ENCODE measurements at places on chromosomes 16 and 17.

GRCh38 chr17:80618304-80618703 is 73.7 kb downstream of the RPTOR start:
- DNase-seq: no peak

- no peak for DNase-seq
These were observed 47.0 kb upstream of the GSG1L start for GRCh38 chr16:28110479-28110878.

- no peak for DNase-seq
These were observed 38.7 kb upstream of the IL21R start for GRCh38 chr16:27363246-27363632.

GRCh38 chr17:66383333-66383732 is 80.9 kb downstream of the PRKCA start:
- peak; percentile 25 for DNase-seq

DNA sequence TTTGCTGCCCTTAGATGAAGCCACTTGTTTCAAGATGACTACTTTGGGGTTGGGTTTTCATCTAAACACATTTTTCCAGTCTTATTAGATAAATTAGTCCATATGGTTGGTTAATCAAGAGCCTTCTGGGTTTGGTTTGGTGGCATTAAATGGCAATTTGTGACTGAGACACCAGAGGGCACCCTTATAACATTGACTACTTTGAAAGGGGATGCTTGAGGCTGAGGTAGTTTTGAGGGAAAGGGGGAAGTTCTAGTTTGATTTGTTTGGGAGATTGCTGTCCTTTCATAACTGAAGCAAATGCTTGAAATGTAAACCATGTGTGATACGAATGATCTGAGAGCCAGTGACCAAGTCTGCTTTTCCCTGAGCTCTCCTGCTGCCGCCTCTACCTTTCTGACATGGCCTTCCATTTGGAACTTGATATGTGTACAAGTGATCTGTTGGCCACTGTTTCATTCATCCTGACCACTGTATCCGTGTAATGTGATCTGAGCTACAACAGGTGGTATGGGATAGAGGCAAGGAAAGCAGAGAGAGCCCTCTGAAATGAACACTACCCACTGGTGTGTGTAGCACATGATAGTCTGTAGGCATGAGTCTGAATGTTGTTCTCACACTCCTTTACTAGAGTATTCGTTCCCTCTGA is 5.8 kb upstream of the RARA start:
- DNase-seq: peak; percentile 69

- DNase-seq: peak; percentile 18
These were observed 164.0 kb downstream of the RGS9 start for GRCh38 chr17:65301184-65301583.

- peak; percentile 80 for DNase-seq
These were observed 7.8 kb upstream of the IRF8 start for GRCh38 chr16:85891033-85891775.

GRCh38 chr17:57870283-57870635 is 20.4 kb upstream of the MRPS23 start:
- DNase-seq: peak; percentile 59

DNA sequence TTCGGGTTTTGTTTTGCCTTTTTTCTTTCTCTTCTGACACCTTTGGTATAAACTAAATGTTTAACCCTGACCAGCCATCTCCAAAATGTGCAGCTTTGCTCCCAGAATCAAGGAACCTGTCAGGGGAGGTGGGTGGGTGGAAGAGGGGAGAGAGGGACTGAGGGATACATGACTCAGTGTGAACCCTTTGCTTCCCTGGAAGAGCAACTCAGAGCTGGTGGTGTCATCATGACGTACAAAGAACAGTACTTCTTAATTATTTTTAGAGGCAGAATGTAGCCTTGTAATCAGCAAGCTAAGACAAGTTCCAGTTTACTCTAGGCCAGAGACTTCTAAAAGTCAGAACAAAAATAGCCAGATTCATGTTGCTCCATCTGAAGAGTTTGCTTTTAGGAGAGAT is 119.6 kb upstream of the HAS3 start:
- DNase-seq: peak; percentile 72

DNA sequence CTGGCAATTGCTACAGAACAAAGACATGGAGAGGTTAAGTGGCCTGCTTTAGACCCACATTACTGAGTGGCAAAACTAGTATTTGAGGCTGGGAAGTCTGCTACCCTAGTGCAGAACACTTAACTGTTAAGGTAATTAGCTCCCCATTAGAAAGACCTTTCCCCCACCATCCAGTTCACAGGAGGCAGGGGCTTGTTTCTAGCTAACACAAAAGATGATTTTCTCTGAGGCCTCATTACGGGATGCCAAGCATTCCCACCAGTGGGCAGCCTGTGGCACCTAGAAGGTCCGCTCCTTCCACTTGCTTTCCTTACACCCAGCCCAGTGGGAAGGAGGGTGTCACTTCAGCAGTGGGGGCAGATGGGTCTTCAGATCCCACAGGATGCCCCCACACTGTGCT is 99.1 kb downstream of the RBFOX1 start:
- DNase-seq: no peak

- peak; percentile 38 for DNase-seq
These were observed 25.5 kb downstream of the MYO18A start for GRCh38 chr17:29154516-29155226.

DNA sequence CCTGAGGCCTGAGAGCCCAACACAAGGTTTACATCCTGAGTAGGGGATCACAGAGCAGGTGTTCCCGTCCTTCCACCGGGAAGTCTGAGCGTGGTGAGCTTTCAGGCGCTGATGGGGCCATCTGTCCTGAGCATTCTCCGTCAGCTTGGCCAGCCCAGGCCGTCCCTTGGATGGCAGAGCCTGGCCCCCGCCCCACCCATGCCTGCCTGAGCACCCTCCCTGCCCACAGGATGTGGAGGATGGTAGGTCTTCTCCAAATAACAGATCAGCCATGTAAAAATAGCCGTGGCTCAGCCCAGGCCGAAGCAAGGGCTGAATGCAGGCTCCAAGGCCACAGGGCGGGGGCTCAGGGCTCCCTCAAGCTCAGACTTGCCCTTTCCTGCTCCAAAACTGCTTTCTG is 20.2 kb downstream of the SPNS2 start:
- DNase-seq: no peak

DNA sequence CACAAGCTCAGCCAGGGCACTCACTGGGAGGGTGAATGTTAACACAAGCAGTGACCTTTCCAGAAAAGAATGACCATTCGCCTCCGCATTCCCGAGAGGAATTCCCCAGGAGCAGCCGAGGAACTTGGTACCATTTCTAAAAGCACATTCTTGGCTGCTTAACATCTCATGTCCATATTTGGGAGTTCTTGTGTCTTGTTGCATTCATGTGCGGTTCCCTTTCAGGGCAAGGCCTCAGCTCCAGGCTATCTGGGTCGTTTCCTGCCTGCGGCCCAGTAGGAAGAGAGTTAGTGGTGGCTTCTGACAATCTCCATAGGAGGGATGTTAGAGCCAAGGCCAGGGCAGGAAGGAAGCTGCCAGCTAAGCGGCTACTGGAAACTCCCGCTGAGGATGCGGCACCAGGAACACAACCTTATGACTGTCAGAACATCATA is 27.8 kb upstream of the MEAK7 start:
- DNase-seq: peak; percentile 98

DNA sequence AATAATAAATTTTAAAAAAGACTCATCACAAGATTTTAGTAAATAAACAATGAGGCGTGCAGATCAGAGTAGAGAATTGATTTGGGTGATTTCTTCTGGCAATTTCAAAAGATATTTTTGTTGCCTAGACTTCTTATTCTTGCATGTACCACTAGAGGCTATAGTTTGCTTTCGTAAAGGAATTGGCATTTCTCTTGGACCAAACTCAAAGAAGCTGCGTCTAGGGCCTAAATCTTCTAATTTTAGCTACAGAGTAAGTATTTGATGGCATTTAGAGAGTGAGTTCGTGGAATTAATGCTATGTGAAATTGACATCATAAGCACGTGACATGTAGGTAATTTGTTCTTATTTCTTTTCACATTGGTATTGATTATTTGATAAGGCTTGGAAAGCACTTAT is 24.4 kb upstream of the ABCC11 start:
- DNase-seq: no peak

DNA sequence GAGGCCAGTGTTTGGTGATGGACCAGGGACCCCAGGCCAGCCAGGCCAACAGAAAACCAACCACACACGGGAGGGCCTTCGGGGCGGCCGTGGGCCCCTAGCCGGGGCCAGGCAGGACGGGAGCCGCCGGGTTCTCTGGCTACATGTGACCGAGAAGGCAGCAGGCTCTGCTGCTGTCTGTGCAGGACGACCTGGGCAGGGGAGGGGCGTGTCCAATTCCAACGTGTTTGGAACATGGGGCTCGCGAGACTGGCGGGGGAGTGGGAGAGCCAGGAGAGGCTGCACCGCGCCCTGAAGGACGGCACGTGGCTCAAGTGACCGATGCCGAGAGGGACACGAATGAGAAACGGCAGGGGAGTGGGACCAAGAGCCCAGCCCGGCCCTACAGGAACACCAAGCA is 75.4 kb downstream of the LMF1 start:
- no peak for DNase-seq

GRCh38 chr17:76716839-76717215 is 6.1 kb upstream of the MXRA7 start:
- peak; percentile 93 for DNase-seq

DNA sequence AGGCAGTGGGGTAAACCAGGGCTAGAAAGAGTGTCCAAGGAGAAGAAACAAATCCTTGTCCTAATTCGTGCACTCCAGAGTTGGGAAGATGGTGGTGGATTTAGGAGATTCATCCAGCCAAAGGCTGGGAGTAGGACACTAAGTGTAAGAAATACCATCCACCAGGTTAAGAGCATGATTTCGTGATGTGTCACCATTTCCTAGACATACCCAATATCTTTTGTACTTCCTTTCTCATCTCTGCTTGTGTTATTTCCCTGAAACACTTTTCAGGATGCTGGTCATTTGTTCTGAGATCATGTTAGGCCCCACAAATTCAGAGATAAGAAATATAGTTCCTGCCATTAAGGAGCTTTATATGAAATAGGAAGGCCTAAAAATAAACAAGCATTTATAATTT is 106.3 kb upstream of the HLF start:
- peak; percentile 70 for DNase-seq

GRCh38 chr16:13858873-13859580 is 60.9 kb upstream of the ERCC4 start:
- DNase-seq: no peak

GRCh38 chr17:8740486-8740885 is 4.2 kb downstream of the CCDC42 start:
- DNase-seq: no peak

DNA sequence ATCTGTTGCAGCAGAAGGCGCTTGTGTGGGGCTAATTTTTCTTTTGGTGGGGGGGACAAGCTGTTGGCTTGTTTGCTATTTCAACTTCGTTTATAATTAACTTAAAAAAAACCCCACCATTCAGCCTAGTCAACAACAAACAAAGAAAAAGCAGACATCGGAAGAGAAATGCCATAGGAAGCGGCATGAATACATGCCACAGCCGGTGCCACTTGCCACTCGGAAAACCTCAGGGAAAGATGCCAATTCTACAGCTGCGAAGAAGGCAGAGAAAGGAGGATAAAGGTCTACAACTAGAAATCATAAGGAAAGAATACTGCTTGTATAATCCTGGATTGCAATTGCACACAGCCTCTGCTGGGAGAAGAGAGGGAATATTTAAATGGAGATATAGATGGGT is 254.4 kb upstream of the PMFBP1 start:
- no peak for DNase-seq

- peak; percentile 9 for DNase-seq
These were observed 78.4 kb downstream of the ANKFN1 start for GRCh38 chr17:56231693-56232092.

DNA sequence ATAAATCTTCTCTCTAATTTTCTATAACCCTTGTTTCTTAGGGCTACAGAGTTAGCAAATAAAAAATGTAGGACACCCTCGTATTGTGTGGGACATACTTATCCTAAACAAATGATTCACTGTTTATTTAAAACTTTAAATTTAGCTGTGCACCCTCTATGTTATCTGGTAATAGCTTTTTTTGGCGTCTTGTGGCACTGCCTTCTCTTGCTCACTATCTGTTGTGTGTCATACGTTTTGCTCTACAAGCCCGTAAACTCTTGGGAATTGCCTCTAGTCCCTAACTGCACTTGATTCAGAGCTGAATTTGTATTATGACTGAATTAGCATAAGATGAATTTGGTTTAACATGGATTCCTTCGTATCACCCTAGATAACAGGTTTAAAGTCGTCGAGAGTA is 144.3 kb upstream of the MYOCD start:
- DNase-seq: no peak

- DNase-seq: peak; percentile 97
These were observed 39.6 kb upstream of the MEOX1 start for GRCh38 chr17:43701318-43701743.

GRCh38 chr17:51607512-51607911 is 347.2 kb downstream of the UTP18 start:
- no peak for DNase-seq

GRCh38 chr17:15952048-15952532 is 7.2 kb downstream of the ADORA2B start:
- no peak for DNase-seq

DNA sequence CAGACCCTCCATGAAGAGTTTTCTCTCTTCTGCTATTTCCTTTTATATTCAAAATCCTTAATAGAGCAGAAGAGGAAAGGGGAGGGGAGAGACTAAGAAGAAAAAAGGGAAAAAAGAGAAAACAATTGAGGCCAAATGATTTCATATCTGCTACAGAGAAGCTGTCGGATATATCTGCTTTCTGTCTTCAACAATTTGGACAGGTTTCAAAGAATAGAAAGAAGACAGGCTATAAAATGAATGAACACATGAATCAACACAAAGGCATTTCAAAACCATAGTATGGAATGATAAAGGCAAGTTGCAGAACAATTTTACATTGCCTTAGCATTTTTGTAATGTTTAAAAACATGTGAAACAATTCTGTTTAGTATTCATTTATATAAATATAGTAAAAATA is 4.7 kb upstream of the CMTR2 start:
- no peak for DNase-seq

DNA sequence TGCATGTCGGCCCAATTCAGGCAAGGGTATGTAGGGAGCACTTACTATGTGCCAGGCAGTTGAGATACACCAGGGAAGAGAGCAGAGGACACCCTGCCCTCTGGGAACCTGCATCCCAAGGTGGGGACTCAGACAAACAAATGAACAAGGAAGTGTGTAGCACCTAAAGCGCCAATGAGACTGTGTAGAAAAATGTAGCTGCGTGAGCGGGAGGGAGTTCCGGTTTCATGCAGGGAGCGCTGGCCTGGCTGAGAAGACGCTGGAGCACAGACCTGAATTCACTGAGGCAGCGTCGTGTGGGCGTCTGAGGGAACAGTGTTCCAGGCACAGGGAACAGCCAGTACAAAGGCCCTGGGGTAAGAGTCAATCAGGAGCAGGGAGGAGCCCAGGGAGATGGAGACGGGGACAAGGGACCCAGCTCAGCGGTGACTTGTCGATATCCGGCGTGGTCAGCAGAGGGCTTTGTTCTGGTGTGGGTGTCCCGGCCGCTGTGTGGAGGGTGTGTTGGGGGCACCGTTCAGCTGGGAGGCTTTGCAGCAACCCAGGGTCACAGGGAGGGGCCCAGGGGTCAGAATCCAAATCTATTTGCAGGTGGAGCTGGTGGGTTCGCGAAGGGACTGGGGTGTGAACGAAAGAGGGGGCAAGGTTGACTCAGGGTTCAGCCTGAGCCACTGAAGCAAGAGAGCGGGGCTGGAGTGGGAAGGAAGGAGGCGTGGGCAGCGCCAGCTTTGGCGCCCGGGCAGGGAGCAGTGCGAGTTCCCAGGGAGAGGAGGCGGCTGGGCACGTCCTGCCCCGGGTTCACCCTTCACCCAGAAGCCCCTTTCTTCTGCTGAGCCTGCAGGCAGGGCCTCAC is 17.8 kb upstream of the OSGIN1 start:
- DNase-seq: no peak
